ENCODE measurements at places on chromosomes 3 and 15.

DNA sequence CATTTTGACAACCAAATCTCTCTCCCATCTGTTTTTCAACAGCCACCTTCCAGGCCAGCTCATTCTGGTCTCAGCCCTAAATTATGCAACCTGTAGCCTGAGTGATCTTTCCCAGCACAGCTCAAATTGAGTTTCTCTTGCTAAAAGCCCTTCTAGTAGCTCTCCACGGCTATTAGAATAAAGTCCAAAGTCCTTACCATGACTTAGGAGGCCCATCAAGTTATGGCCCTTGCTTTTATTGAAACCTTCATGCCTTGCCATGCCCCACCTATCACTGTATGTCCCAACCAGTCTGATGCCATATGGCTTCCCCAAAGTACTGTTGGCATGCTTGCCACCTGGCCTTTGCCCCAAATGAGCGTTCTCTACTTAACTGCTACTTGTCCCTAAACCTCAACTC, 303.5 kb upstream of the GADL1 start:
- DNase-seq: no peak

GRCh38 chr15:54082836-54083492, 104.7 kb downstream of the UNC13C start:
- no peak for DNase-seq

DNA sequence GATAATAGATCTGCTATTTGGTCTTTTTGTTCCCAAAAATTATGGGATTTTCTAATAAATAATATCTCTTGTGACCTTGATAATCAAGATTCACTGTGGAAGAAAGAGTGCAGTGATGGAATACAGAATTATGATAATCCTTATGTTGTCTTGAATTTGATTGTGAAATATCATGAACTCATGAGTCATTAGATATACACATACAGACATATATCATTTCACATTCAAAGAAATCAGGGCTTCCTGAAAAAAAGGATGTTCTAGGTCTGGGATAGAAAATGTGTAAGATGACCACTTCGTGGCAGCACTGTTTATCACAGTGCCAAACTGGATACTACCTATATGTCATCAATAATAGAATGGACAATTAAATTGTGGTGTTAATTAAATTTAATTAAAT, 97.7 kb downstream of the DPH6 start:
- no peak for DNase-seq

- DNase-seq: no peak
Measured at GRCh38 chr3:71356265-71356664, 227.3 kb downstream of the FOXP1 start.

GRCh38 chr15:88661041-88661700, 22.4 kb downstream of the ISG20 start:
- no peak for DNase-seq

DNA sequence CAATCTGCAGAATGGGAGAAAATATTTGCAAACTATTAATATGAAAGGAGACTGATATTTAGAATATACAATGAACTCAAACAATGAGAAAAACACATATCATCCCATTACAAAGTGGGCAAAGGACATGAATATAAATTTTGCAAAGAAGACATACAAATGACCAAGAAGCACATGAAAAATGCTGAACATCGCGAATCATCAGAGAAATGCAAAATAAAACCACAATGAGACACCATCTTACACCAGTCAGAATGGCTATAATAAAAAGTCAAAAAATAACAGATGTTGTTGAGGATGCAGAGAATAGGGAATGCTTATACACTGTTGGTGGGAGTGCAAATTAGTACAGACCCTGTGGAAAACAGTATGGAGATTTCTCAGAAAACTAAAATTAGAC, 83.6 kb downstream of the RAP2B start:
- DNase-seq: no peak

DNA sequence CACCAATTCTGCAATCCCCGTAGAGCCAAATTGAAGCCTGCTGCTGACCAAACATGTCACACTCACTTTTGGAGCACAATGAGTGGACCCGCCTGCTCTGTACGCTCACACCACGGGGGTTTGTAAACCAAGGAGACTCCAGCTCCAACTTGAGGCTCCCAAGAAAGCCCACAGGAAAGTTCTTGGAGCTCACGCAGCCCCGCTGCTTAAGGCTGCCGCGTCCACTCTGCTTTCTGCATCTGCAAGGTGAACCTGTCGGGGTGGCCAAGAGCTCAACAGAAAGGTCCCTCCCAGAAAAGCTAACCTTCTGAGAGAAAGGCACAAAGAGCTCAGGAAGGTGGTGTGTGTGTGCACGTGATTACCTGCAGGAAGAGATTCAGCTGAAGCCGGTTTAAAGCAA, 94.9 kb downstream of the PCSK6 start:
- no peak for DNase-seq

GRCh38 chr3:27467545-27467944, 16.6 kb downstream of the SLC4A7 start:
- DNase-seq: no peak

GRCh38 chr15:62896969-62897486, 145.5 kb upstream of the TPM1 start:
- peak; percentile 94 for DNase-seq

GRCh38 chr3:168273036-168273435, 177.3 kb upstream of the GOLIM4 start:
- DNase-seq: no peak

DNA sequence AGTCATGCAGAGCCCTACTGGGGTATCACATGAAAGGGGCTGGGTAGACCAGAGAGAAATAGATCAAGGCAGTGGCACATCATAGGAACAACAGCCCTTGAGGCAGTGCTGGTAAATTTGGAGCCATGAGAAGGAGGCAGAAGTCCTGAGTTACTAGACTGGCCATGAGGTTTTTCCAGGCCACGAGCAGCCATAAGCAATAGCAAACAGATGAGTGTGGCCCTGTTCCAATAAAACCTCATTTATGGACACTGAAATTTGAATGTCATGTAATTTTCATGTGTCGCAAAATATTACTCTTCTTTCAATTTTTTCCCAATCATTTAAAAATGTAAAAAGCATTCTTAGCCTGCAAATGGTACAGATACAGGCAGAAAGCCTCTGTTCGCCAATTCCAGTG, 28.1 kb upstream of the LRRN1 start:
- DNase-seq: no peak

DNA sequence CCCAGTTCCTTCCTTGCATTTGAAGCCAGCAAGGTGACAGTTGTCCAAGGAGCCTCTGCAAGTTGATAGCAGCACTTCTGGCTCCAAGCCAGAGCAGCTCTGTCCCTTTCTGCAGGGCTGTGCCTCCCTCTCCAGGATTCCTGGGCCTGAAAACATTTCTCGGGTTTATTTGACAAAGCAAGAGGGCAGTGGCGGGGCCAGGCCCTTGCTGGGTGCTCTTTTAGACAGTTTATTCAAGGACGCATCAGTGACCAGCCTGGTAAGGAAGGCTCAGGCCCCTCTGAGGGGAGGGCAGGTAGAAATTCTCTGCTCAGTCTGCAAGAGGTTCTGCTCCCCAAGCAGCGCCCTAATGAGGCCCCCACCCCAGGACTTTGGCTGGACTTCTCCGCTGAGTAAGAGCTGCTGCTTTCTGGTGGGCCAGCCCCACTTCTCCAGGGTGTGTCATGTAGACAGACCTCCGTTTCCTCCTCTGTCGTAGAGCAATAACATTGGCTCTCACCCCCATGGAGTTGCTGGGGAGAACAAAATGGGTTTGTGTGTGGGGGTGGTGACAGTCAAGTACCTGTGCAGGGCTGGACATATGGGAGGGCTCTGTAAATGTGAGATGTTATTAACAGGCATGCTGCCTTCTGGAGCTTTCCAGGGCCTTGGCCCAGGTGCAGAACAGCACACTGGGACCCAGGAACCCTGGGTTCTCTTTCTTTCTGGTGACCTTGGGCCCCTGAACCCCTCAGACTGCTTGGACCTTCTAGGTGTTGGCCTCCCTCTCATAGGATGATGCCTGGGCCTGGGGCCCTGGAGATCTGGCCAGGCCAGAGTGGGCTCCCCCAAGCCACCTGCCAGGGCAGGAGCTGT, 146.2 kb upstream of the TLE3 start:
- DNase-seq: no peak

GRCh38 chr3:180359953-180360279, 242.0 kb upstream of the TTC14 start:
- DNase-seq: no peak

GRCh38 chr15:94930960-94931359, 699.6 kb downstream of the MCTP2 start:
- DNase-seq: no peak

DNA sequence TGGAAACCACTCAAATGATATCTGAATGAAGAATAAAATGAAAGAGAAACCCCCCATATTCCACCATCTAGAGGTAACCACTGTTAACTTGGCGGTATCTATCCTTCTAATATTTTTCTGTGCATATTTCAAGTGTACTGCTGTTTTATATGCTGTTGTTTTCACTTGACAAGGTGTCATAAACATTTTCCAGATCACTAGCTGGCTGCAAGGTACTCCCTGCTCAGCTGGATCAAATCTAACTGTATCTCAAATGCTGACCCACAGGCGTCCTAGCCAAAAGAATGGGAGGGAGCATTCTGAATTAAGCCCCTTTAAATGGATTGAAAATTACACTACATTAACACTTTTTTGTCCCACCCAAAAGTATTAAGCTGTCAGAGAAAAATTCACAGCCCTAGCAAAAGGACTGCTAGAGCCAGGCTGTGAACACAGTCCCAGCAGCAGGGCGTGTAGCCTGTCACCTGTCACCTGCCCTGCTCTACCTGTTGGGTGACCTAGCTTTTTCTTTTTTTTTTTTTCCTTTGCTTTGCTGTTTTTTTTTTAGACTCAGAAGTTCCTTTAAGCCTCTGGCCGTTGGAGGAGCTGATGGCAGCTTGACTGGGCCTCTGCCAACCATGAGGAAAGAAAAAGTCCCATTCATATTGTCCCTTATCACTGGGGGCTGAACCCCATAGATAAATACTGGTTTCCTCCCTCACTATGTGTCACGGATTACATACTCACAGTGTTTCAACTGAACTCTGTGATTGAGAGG, 93.7 kb upstream of the TSC22D2 start:
- DNase-seq: no peak

DNA sequence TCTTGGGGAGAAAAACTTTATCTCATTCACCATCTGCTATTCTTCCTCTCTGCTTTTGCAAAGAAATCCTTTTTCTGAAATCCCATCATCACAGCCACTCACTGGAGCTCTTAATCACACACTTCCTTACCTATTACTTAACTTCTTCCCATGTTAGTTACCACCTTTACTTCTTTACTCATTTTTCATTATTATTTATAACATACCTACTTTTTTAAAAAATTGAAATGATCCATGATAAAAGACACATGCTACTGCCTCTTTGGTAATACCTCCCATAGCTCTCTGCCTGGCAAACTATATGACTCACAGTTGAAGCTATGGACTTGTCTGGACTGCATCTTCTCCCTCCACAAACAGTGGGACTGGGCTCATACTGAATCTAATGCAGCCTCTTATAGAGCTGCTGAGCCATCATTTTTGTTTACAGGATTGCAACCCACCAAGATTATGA, 150.3 kb downstream of the TNIK start:
- DNase-seq: no peak

DNA sequence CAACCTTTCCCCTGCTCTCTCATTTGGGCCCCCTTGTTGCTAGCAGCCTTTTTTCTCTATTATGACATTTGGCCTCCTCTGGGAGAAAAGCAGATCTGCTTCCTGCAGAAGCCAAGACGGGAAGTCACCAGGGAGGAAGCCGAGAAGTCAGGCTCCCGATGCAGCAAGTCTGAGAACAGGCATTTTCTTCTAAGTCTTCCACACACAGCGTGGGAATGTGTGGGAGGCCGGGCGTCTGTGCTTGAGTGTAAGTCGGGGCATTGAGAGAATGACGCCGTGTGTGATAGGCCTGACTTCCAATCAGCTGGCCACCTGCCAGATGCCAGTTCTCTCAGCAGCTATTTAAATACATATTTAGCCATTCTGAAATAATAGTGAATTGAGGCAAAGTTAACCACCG, 75.8 kb upstream of the FAM98B start:
- DNase-seq: no peak

DNA sequence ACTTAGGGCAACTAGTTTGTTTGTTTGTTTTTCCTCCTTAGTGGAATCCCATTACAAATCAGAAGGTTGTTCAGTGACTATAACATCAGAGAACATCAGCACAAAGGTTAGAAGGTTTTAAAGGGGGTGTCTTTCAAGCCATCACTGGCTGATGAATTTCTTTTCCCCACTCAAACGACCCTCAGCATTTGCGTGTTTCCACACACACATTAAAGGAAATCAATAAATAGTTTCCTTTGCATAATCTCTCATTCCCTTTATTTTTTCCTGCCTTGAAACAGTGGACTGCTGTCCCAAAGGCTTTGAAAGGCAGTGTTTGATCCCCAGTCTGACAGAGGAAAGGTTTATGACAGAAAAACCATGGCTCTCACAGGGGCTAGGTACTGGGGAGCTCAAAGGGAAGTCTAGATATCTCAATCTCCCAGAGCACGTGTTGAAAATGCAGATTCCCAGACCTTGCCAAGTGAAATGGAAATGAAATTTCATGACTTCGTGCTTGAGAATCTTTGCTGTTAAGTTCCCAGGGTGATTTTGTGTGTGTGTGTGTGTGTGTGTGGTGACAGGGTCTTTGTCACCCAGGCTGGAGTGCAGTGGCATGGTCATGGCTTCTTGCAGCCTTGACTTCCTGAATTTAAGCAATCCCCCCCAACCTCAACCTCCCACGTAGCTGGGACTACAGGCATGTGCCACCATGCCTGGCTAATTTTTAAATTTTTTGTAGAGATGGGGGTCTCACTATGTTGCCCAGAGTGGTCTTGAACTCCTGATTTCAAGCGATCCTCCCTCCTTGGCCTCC, 2.2 kb upstream of the INTS14 start:
- no peak for DNase-seq

GRCh38 chr3:51874889-51875288, 512 bp downstream of the IQCF5 start:
- DNase-seq: no peak

DNA sequence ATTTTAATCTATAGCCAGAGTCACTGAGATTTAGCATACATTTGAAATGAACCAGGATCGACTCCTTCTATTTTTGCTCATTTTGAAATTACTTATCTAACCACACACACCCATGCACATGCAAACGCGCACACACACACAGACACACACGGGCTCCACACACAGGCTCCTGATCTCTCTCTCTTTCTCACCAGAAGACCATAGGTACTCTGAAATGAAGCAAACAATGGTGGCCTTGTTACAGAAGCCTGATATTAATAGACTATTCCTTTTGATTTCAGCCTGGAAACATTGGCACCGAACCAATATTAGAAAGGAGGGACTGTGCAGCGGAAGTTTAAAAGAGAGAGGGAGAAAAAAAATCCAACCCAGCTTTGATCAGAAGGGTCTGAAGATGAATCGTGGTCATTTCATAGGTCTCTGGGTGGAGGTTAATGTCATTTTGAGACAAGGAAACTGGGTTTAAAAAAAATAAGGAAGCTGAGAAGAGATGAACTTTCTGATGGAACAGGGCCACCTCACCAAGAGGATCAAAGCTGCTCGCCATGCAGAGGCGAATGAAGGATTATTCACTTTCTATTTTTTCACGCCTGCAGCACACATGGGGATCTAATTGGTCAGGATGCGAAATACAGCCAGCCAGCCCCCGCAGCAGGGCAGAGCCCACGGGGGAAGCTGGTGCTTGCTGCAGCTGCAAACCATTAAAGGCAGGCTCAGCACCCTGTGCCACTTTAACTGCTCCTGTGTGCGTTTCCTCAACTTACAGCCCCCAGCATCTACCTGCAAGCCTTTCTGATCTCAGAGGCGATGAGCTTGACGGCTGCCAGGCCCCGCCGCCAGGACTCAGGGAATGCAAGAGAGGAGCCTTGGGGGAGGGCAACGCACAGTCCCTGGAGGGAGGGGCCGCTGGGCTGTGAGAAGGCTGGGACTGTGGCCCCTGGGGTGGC, 88.8 kb downstream of the HES1 start:
- DNase-seq: no peak

- no peak for DNase-seq
Measured at GRCh38 chr3:197422506-197422905, 124.1 kb upstream of the DLG1 start.

Measured in BJ (cell line).